ENCODE measurements at places on chromosomes 5 and 9.

- DNase-seq, result no peak
These were observed 28.6 kb upstream of the MEIKIN start for GRCh38 chr5:131974016-131974415.

GRCh38 chr5:72144762-72145161, 37.5 kb downstream of the MAP1B start:
- DNase-seq, result no peak

DNA sequence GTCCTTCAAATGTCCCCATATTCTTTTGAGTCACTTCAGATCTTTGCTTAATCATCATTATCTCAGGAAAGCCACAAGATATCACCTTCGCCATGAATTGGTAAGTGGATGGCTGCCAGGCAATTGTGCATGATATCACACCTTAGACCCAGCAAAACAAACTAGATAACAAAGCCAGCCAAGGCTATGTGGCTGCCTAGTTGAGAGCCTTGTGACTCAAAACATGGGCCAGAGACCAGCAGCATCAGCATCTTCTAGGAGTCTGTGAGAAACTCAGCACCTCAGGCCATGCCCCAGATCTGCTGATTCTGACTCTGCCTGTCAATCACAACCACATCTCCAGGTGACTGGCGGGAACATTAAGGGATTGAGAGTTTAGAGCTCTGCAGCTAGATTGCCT, 82.8 kb downstream of the SLIT3 start:
- DNase-seq, result no peak

DNA sequence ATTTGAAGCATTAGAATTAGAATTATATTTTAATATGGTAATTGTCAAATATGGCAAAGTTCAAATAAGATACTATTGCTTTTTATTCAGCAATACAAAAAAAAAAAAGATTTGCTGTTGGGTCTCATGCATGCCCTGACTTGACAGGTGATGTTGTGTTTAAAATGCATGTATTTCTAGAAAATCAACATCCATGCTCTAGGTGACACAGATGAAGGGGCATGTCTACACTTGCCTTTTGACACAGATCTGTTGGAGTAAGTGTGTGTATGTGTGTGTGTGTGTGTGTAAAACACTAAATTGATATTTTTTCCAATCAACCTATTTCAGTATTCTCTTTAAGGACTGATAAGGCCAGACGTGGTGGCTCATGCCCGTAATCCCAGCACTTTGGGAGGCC, 38.1 kb upstream of the SMARCA2 start:
- no peak for DNase-seq

DNA sequence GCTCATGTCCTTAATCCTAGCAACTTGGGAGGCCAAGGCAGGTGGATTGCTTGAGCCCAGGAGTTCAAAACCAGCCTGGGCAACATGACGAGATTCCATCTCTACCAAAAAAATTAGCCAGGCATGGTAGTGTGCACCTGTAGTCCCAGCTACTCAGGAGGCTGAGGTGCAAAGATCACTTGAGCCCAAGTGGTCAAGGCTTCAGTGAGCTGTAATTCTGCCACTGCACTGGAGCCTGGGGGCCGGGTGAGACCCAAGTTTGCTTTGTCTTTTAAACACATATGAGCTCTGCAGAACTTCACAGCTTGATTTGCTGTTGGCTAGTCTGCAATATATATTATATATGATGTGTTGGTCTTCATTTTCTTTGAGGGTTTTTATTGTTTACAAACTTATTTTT, 89.8 kb downstream of the UBE2R2 start:
- no peak for DNase-seq

- DNase-seq, result no peak
These were observed 33.9 kb upstream of the RAD23B start for GRCh38 chr9:107249131-107249533.

GRCh38 chr5:132406144-132406783, 36.8 kb downstream of the SLC22A5 start:
- no peak for DNase-seq

DNA sequence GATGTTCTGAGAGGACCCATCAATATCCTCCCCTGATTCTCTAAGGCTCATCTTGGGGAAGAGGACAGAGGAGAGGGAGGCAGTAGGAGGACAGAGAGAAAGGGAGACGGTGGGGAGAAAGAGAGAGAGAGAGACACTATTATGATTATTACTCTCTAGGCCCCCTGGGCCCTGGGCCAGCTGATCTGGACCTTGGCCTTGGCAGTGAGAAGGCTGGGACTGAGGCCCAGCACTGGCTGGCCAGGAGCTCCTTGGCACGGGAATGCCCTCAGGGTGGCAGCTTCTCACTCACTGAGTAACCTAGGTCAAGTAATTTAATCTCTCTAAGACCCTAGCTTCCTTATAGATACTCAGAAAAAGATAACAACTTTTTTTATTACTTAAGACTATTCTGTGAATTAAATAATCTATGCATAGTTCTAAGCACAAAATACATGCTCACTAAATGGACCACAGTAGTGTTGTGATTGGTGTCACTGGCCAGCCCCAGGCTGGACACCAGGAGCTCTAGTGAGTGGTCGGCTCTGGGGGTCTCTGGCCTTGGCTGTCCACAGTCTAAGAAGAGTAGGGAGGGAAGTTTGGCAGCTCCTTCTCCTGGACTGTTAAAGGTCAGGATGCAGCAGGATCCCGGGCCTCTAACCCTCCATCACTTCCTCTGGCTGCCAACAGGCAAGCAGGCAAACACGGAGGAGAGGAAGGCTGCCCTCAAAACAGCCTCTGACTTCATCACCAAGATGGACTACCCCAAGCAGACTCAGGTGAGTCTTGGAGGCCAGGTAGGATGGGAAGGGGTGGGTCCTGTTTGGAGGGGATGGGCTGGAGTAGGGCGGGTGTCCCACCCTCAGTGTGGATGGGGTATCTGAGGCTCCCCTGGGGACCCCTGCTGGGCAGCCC, 50.0 kb downstream of the GSN start:
- no peak for DNase-seq

DNA sequence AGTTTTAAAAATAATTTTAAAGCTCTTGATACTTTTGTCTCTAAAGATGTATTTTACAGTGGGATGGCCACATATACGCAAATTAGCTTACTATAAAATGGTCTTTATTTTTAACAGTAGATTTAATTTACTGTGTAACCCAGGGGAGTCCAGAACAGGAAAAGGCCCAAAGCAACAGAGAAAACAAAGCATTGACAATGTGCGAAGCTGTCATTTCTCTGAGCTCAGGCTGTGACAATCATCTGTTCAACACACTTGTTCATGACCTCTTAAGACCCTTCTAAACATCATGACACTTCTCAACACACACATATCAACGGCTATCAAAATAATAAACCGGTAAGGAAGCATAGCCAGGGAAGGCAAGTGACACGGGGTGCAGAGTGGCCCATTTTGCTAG, 499.6 kb upstream of the MPDZ start:
- DNase-seq, result no peak
